Articular chondrocyte of knee joint (primary cell): ENCODE measurements at places on chromosomes 13 and 19. TPM values are rescaled to one million over a fixed set of nuclear protein-coding genes. Genes with fewer than 3 reads are reported as not detected.

ZNF578 gene
- total RNA-seq = 4.6 and 9.8 TPM in 2 replicates

MTUS2 gene
- total RNA-seq = under 0.01 TPM in 1 of 2 replicates, not detected in the other

FOSB gene
- total RNA-seq = 0.39 and 26.6 TPM in 2 replicates

NTF4 gene
- not detected in 2 replicates for total RNA-seq

PROZ gene
- not detected in 2 replicates for total RNA-seq

RFPL4AL1 gene
- total RNA-seq = not detected in 2 replicates

ZNF850 gene
- total RNA-seq = 1.6 and 3.8 TPM in 2 replicates

ATXN8OS gene
- total RNA-seq = not detected in 2 replicates

FUT6 gene
- total RNA-seq = not detected in 2 replicates

FPR3 gene
- not detected in 2 replicates for total RNA-seq

TNFAIP8L1 gene
- 1.6 and 1.8 TPM in 2 replicates for total RNA-seq

TGDS gene
- total RNA-seq = 16.9 and 18.7 TPM in 2 replicates

IFT88 gene
- total RNA-seq = 19.5 and 24.5 TPM in 2 replicates

KCNC3 gene
- 0.13 TPM in 1 of 2 replicates, not detected in the other for total RNA-seq

CDC42EP5 gene
- total RNA-seq = 26.3 and 29.1 TPM in 2 replicates

EXOC3L2 gene
- under 0.01 TPM in 1 of 2 replicates, not detected in the other for total RNA-seq

IZUMO2 gene
- not detected in 2 replicates for total RNA-seq

DCT gene
- 0.13 and 0.54 TPM in 2 replicates for total RNA-seq

SIGLEC12 gene
- total RNA-seq = not detected in 2 replicates

RNF225 gene
- 0.13 TPM in 1 of 2 replicates, not detected in the other for total RNA-seq

YIF1B gene
- 58.6 and 81.8 TPM in 2 replicates for total RNA-seq

HSH2D gene
- total RNA-seq = not detected in 2 replicates

MBD3L2 gene
- total RNA-seq = not detected in 2 replicates

CEACAM3 gene
- not detected in 2 replicates for total RNA-seq

ZNF729 gene
- total RNA-seq = not detected in 2 replicates

MEIS3 gene
- 18.2 and 19.2 TPM in 2 replicates for total RNA-seq

PEAK3 gene
- total RNA-seq = not detected in 2 replicates
